ENCODE measurements at places on chromosomes 1 and 21. TPM values are rescaled to one million over a fixed set of nuclear protein-coding genes. Genes with fewer than 3 reads are reported as not detected.

Gene GNG4
- polyA plus RNA-seq = 42.4 TPM

Gene SLC22A15
- polyA plus RNA-seq = 13.1 TPM

Gene GCSAML
- 0.06 TPM for polyA plus RNA-seq

Gene CTPS1
- polyA plus RNA-seq = 22.7 TPM

Gene NAV1
- 6.2 TPM for polyA plus RNA-seq

Gene C1QTNF12
- polyA plus RNA-seq = not detected

Gene CRP
- not detected for polyA plus RNA-seq

Gene FOXO6
- not detected for polyA plus RNA-seq

Gene HDGF
- 24.3 TPM for polyA plus RNA-seq

Gene SLC1A7
- polyA plus RNA-seq = not detected

Gene RHBG
- polyA plus RNA-seq = not detected

Gene ASPM
- polyA plus RNA-seq = not detected

Gene SWT1
- 0.94 TPM for polyA plus RNA-seq

Gene LIN28A
- not detected for polyA plus RNA-seq

Gene LCE1A
- polyA plus RNA-seq = not detected

Gene SYNC
- 37.0 TPM for polyA plus RNA-seq

Gene HFM1
- polyA plus RNA-seq = 7.1 TPM

Gene ELAVL4
- polyA plus RNA-seq = 39.6 TPM

Gene RNU1-1
- polyA plus RNA-seq = not detected

Gene COL24A1
- polyA plus RNA-seq = not detected

Gene UBE2U
- not detected for polyA plus RNA-seq

Gene BRDT
- 0.20 TPM for polyA plus RNA-seq

Gene OLFML2B
- 1.9 TPM for polyA plus RNA-seq

Measured in Purkinje cell (primary cell).